ENCODE measurements at places on chromosomes 4 and X.
A peak's percentile ranks its signal among the peaks of the same experiment; 100 is the strongest.

DNA sequence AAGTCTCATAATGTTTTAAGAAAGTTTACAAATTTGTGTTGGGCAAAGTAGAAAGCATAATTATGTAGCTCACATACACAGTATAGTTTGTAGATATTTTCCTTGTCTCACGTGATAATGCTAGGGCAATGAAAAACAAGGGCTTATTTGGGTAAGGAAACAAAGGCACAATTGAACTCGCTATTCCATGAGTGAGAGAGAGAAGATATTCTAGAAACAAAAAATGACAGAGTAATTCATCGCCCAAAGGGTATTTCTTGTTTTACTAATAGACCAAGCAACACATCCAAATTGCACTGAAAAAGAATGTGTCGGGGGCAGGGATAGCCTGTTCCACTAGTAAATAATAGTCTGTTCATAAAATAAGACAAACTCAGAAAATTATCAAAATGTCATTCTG, 3.6 kb upstream of the ASB11 start:
- DNase-seq = no peak

DNA sequence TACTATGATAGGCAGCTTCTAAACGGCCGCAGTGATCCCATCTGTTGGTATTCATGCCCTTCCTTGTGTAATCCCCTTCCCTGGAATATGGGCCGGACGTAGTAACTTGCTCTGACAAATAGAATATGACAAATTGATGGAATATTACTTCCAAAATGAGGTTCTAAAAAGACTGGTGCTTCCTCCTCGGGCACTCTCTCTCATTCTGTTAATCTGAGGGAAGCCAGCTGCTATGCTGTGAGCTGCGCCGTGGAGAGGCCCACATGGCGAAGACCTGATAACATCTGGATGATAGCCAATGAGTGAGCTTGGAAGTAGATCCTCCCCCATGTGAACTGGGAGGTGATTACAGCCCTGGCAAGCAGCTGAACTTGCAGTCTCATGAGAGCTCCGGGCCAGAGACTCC, 27.2 kb upstream of the SLC25A4 start:
- DNase-seq = no peak

- DNase-seq = no peak
These were observed 12.5 kb upstream of the MAB21L2 start for GRCh38 chr4:150569384-150569987.

DNA sequence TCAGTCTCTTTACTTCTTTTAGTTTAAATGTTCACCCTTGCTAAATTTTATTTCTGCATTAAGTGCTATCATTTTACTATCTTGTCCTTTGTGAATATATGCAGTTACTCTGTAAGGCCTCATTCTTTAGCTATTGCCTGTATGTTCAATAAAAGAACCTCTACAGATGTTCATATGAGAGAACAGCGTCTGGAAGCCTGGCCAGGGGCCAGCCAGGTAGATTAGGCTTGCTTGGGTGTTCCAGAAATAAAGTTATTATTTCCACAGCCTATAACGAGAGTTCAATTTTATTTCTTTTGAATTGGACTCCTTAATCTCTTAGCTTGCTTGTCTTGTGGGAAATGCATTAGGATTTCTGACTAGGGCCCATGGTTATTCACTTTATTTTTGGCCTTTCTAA, 214.5 kb downstream of the TLL1 start:
- no peak for DNase-seq

- DNase-seq = no peak
These were observed 51.3 kb downstream of the DTHD1 start for GRCh38 chr4:36332782-36333131.

DNA sequence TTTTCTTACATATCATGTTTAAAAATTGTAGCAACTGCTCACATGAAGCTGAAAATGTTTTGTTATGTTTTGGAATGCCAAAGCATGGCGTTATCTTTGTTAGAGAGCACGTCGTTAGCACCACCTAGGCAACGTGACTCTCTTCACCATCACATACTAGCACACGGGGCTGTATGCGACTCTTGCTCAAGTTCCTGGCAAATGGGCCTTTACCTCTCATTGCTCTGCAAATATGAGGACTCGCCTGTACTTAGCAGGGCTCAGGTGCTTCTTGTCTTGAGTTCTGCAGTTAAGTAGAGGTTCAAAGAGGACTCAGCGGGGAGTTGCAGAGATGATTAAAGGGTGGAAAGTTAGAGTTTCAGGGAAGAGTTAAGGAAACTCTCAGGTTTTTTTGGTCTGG, 59.4 kb downstream of the CLCN4 start:
- DNase-seq = no peak

- no peak for DNase-seq
These were observed 2.4 kb downstream of the ATP6AP1 start for GRCh38 chrX:154430916-154431315.

GRCh38 chrX:131216828-131217227, 72.3 kb downstream of the IGSF1 start:
- DNase-seq = no peak

- peak; percentile 20 for DNase-seq
These were observed 33.9 kb upstream of the AFAP1 start for GRCh38 chr4:7973545-7973981.

- no peak for DNase-seq
These were observed 153.9 kb downstream of the CEP135 start for GRCh38 chr4:56102601-56103000.

GRCh38 chr4:10893395-10893794, 208.8 kb upstream of the CLNK start:
- no peak for DNase-seq

DNA sequence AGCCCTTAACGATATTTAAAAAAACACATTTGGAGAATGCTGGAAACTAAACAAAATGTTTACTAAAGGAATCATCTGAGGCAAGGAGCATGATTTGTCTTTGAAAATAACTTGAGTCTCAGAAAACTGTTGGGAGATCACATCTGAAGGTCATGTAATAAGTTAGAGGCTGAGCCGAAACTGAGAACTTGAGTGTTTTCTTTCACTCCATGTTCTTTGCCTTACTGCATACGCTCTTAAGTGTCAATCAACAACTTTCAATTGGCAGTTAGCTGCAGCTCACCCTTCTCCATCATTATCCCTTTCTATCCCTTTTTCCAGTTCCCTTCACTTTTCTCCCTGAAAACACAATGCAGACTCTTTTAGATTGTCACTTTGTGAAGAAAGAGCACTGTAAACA, 216.2 kb downstream of the ADGRA3 start:
- no peak for DNase-seq

DNA sequence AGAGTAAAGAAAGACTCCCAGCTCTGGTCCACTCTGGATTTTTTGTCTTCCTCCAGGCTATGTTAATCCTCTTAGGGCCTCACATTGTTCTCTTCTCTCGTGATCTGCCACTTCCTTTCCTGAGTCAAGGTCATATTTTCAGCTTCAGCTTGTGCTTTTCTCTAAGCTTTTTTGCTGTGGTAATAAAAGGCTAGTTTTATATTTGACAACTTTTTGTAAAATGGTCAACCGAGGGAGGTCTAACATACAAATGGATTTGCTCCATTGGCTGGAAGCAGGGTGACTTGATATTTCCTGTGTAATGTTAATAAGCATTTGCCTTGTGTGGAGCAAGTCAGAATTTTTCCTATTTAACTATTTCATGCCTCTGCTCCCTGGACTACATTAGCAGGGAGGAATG, 239.7 kb downstream of the RAB28 start:
- no peak for DNase-seq

DNA sequence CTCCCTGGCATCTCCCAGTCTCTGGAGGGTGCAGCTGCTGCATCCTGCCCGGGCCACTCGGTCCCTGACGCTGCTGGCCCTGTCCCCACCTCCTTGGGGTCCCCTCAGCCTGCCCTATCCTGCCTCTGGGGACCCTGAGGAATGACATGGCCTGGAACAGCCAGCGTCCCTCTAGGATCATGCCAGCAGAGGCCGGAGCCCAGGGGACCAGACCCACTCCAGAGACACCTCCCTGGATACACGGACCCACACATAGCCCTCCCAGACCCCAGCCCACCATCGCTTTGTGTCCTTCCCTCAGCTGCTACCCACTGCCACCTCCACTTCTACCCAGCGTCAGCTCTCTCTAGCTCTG, 35.5 kb downstream of the CPLX1 start:
- no peak for DNase-seq

- no peak for DNase-seq
These were observed 116.9 kb downstream of the RASL11B start for GRCh38 chr4:52979020-52979419.

DNA sequence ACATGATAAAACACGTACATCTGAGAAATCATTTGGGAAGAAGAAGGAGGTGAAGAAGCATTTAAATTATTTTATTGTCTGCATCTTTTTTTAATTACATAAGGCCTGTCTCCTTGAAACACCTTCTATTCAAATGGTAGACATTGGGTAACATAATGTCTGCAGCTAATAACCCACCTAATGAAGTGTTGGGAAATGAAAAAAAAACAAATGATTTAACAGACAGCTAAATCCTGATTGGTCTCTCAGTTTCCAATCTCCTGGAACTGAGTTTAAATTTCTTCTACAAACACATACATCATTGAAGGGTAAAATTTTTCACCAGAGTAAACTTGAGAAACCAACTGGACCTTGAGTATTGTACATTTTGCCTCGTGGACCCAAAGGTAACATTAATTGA, at the start of gene AMTN:
Gene AMTN, plus strand, starts transcription at position 301 of the 400 bp plus-strand sequence. CDS start 209 bp downstream, outside the sequence.
- DNase-seq = no peak

- DNase-seq = no peak
These were observed 705.1 kb downstream of the CENPC start for GRCh38 chr4:66840178-66840577.

DNA sequence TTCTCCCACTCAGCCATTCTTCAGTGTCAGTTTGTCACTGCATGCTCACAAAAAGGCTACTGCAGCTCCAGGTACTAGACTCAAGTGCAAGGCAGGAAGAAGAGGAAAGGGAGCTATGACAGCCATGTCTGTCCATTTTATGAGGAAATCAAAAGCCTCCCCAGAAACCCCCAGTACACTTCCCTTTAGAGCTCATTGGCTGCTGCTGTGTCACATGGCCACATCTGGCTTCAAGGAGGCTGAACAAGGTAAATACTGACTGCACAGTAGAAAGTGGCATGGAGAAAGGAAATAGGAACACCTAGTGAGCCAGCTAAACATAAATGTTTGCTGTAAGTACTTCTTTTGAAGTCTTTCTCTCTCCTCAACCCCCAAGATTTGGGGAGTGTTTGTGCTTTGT, 67.2 kb upstream of the FRAS1 start:
- no peak for DNase-seq

GRCh38 chr4:86451560-86452330, 91.9 kb upstream of the MAPK10 start:
- no peak for DNase-seq

DNA sequence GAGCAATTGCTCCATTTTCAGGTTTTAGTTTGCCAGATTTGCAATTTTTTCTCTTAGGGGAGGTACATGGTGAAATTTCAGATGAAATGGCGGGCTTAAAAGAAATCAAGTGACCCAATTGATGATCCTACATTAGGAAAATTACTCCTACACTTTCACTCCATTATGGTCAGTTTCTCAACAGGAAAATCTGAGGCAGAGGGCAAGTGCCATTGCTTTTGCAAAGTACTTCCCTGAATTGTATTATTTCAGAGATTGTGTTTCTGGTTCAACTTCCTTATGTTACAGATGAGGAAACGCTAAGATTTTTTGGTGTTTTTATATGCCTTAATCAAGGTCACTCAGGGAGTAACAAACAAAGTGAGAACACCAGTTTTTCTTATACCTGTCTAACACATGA, 302.2 kb downstream of the ARAP2 start:
- no peak for DNase-seq

GRCh38 chrX:50801135-50801534, 12.9 kb downstream of the SHROOM4 start:
- DNase-seq = no peak

DNA sequence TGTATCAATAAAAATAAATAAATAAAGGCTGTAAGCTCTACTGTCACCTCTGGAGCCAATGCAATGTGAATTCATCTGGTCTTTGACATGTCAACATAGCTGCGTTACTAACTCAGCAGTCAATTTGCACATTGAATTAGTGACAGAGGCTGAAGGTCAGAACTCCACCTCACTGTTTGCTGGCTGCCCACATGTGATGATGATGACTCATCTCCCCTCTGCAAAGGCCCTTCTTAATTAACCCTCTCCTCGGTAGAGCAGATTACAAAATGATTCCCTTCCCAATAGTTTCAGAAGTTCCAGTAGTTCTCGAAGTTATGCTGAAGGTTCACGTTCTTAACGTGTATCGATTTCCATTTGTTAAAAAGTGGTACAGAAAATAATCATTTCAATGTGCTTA, 1626.0 kb upstream of the TENM3 start:
- no peak for DNase-seq

DNA sequence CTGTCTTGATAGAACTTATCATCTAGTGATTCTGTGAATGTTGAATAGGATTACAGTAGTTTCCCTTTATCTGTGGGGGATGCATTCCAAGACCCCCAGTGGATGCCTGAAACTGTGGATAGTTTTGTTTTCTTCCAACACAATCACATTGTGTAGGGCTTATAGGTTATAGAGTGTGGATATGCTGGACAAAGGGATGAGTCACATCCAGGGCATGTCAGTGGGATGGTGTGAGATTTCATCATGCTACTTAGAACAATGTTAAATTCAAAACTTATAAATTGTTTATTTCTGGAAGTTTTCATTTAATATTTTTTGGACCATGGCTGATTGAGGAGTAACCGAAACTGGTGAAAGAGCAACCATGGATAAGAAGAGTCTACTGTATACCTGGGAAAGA, 432.3 kb upstream of the ATOH1 start:
- DNase-seq = no peak

DNA sequence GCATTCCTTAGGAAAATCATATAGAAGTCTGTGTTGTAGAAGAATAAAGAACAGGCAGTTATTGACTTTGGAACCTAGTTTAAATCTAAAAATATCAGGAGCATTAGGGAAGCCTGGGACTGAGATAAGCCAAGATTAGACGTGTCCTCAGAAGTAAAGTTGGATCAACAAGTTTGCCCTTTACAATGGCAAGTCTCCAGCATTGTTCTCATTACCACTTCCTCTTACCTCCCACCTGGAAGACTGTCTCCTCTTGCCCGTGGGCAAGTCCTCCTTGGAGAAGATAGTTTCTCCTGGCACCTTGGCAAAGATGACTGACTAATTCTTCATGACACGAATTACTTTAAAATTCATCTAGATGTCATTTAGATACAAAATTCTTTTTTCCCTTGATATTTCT, 37.8 kb downstream of the CNKSR2 start:
- no peak for DNase-seq

DNA sequence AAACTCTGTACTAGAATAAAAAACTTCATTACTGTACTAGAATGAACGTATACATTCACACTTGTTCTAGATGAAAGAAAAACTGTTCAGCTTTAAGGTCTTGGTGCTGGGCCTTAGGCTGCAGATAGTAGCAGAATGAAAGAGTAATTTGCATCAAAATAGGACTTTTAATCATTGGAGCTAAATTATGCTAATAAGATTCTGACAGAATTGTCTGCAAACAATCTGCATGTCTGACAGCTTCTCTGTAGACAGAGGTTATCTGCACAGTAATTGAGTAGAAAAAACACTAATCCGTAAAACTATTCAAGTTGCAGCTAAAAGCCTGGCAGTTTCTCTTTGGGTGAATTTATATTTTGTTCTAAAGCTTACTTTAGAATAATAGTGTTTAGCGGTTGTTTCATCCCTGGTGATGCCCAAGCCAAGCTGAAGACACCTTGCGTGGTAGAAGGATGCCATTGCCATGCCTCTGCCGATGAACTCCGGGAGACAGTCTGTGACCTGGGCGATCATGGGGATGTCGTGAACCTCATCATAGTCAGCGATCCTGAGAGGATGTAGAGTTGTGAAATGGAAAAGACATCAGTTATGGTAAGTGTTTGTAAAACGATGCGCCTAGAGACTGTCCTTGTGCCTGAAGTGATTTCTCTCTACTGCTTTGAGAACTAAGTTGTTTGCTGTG, 25.3 kb downstream of the LRP2BP start:
- no peak for DNase-seq

- peak; percentile 68 for DNase-seq
These were observed at the start of gene DCTD for GRCh38 chr4:182917182-182918043. Gene DCTD, minus strand, starts transcription at chr4:182917386. Its CDS starts 1,818 bp downstream, at chr4:182915568.
